ENCODE measurements at places on chromosomes 11 and 22.

- DNase-seq = no peak
Measured at GRCh38 chr11:104783241-104783640, 115.0 kb downstream of the CASP12 start.

DNA sequence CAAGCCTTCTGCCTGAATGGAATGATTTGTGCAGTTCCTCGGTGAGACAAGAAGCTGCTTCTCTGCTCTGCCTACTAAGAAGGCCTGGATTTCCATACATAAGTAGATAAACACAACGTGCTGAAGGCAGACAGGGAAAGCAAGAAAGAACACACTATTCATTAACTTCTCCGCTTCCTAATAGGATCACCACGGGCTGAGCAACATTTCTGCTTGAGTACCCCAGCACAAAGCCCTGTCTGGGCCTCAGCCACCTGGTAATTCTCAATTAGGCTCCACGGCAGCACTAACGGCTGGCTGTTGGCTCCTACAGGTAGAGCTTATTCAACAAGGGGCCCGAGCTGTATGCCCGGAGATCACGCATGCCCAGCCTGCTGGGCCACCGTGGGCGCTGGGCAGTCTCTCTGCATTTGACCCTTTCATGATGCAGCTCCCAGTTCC is 1156.6 kb downstream of the TBC1D22A start:
- DNase-seq = no peak

GRCh38 chr11:88300888-88301487 is 36.5 kb downstream of the CTSC start:
- no peak for DNase-seq

GRCh38 chr11:69866648-69867047 is 47.4 kb upstream of the FGF3 start:
- DNase-seq = no peak

GRCh38 chr22:49305214-49305965 is 522.3 kb downstream of the BRD1 start:
- DNase-seq = peak; percentile 8

Data from stimulated activated CD4-positive, alpha-beta T cell treated with anti-CD3 and anti-CD28 coated beads, TNF-alpha, amount 100 ng/mL, for 4 hours (primary cell).